ENCODE measurements at places on chromosomes 11 and 22.

- DNase-seq, result no peak
Observed at GRCh38 chr11:64351136-64351631, 7.8 kb upstream of the RPS6KA4 start.

- no peak for DNase-seq
Observed at GRCh38 chr11:116903090-116903489, 65.7 kb upstream of the APOA1 start.

- DNase-seq, result no peak
Observed at GRCh38 chr11:62974848-62975522, 9.8 kb downstream of the SLC22A6 start.

DNA sequence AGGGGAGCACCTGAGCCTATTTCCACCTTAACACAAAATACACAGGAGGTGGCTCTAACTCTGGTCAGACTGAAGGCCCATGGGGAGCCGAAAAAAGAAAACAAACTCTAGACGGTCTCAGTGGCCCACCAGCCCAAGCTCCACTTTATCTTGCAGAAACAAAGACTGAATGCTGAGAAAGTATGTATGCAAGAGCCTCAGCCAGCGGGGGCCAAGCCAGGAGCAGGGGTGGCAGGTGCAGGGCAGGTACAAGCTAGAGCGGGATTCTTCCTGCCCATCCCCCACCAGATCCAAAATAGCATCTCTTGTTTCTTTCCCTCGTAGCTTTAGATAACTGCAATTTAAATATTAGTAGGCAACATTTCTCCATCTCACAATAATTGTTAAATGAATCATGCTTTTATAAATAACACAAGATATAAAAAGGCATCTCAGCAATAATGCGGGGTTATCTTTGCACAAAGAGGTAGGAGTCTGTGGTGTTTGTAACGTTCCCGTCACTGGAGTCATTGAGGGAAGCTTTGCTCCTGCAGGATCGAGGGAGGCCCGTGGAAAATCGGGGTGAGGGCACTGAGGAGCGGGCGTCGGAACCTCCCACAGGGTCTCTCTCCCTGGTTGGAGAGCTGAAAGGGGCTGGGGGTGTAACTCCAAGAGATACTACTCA lies 418.0 kb downstream of the SHANK2 start:
- no peak for DNase-seq

GRCh38 chr22:44091021-44091721 lies 67.1 kb downstream of the PARVB start:
- no peak for DNase-seq

DNA sequence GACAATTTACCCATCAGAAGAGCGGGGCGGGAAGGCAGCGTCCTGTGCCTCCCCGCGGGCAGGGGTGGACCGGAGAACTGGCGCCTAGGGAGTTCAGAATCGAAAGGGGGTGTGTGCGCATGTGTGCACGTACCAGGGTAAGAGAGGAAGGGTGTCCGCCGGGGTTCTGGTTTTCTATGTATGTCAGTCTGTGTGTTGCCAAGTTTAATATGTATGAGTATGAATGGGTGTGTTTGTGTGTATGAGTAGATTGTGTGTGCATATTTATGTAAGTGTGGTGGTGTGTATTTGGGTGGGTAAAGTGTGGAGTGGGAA lies 2.0 kb downstream of the KCNC1 start:
- no peak for DNase-seq

DNA sequence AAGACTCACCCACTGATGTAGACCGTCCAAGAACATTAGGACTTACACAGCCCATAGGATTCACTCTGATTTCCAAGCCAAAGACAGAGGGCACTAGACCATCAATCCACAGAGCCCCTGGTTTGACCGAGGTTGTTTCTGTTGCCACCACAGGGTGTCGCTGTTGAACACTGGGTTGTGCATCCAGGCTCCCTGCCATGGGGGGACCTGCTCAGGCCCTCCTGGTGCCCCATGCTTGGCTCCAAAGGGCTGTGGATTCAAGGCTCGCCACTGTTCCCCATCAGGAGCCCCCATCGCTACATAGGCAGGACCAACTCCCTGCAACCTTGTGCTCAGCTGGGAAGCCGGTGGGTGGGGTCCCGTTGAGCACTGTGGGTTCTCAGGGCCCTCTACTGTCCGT lies 128.0 kb upstream of the ANO1 start:
- DNase-seq, result no peak

GRCh38 chr11:119181677-119182412 lies 3.4 kb upstream of the NHERF4 start:
- DNase-seq, result no peak

GRCh38 chr11:44371706-44372105 lies 61.8 kb upstream of the ALX4 start:
- no peak for DNase-seq

- no peak for DNase-seq
Observed at GRCh38 chr11:46127150-46127638, 5.9 kb upstream of the PHF21A start.

DNA sequence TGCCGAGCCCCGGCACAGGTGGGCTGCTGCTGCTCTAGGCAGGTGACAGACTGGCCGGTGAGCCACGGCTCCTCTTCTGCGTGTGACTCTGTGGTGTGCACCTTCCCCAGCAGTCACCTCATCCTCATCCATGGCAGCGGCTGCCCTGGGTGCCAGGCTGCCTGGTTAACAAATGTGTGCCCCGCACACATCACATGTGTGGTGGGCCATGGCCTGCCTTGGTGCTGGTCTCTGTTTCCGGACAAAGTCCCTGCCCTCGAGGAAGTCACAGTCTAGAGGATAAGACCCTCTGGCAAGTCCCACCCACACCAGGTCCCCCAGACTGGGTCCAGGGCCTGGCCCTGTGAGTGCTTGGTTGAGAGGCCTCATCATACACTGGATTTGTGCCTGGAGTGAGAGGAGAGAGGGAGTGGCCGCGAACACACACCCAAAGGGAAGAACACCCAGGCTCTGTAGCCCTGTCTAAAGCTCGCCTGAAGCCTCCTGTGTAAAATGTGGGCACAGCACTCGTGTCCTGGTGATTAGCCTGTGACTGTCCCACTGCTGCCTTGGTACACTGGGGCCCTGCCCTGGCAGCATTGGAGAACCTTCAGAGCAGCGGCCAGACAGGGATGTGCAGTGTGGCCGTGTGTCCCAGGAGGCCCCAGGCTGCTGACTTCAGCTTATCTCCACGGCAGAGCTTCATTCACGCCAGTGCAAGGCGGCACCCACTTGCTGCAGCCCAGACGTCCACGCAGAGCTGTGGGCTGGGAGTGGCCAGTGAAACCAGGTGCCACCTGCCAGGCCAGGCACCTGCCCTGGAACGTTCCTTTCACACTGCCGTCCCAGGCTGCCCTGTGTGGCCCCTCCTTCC lies 269.9 kb downstream of the TBC1D22A start:
- DNase-seq, result no peak

DNA sequence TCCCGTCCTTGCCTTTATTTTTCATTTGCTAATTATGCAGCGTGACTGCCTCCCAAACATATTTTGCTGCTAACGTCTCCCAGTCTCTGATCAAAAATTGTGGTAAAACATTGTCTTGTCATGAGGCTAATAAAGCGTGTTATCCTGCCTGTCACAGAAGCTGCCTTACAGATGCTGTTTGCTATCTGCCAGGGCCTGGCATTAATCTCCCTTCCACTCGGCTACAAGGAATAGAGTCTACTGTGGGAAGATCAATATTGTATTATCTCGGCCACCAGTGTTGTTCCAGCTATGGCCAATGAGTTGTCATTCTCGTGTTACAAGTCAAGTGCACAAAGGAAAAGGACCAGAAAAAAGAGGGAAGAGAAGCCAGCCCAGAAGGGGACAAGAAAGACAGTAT lies 100.3 kb downstream of the SEZ6L start:
- no peak for DNase-seq

GRCh38 chr22:27435844-27436576 lies 365.5 kb downstream of the MN1 start:
- DNase-seq, result no peak

- DNase-seq, result no peak
Observed at GRCh38 chr11:56410801-56411200, 1.7 kb upstream of the OR5AL1 start.

DNA sequence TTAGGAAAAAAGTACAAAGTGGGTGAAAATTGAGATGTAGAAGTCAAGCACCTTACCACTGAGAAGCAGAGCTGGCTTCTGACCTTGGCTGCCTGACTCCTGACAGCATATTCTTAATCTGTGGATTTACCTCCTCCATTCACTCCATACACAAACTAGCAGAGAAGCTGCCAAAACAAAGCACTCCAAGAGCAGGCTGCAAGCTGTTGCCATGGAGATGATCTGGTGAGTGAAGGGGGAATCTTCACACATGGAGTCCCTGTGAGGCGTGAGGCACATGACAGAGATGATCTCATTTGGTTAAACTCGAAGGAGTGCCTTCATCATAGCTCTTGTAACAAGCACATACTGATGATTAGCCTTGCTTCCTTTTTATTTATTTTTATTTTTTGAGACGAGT lies 16.1 kb downstream of the COMMD9 start:
- DNase-seq, result no peak

GRCh38 chr11:62747475-62748160 lies 6.3 kb downstream of the ZBTB3 start:
- no peak for DNase-seq

- no peak for DNase-seq
Observed at GRCh38 chr11:468493-468892, 18.4 kb downstream of the PTDSS2 start.

DNA sequence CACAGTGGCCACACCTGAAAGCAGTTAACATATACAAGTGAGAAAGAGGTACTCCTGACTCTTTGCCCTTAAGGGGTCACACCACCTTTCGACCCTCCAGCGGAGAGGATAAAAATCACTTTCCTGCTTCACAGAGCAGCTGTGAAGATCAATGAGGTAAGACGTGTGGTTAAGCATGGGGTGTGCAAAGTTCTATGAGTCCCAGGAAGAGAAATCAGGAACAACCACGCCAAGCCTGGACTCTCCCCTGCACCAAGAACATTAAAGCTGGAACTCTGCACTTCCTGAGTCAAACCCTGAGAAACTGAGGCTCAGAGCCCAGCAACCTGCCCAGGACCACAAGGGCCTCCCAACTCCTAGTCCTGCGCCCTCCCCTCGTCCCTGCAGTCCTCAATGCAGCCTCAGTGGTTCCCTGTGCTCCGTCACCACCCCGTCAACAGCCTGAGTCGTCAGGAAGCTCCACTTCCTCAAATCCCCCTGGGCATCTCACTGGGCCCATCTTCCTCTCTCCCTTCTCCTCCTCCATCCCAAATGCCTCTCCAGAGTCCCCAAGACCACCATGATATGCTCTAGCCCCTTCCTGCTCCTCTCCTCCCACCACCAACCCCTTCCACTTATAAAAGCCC lies 17.7 kb downstream of the TNKS1BP1 start:
- no peak for DNase-seq

GRCh38 chr11:63843041-63843440 lies 4.1 kb downstream of the MARK2 start:
- DNase-seq, result no peak

GRCh38 chr11:27861706-27862430 lies 161.6 kb upstream of the BDNF start:
- DNase-seq, result no peak

DNA sequence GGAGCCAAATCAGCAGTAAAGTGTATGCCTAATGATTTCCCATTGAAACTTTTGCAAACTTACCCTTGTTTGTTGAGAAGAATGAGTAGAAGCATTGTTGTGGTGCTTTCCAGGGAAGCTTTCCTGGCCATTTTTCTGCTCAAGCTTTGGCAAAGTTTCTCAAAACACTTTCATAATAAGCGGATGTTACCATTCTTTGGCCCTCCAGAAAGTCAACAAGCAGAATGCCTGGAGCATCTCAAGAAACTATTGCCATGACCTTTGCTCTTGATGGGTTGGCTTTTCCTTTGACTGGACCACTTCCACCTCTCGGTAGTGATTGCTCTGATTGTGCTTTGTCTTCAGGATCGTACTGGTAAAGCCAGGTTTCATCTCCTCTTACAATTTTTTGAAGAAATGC lies 10.7 kb downstream of the PIWIL4 start:
- no peak for DNase-seq

GRCh38 chr22:49966041-49966773 lies 5.6 kb downstream of the PIM3 start:
- no peak for DNase-seq

DNA sequence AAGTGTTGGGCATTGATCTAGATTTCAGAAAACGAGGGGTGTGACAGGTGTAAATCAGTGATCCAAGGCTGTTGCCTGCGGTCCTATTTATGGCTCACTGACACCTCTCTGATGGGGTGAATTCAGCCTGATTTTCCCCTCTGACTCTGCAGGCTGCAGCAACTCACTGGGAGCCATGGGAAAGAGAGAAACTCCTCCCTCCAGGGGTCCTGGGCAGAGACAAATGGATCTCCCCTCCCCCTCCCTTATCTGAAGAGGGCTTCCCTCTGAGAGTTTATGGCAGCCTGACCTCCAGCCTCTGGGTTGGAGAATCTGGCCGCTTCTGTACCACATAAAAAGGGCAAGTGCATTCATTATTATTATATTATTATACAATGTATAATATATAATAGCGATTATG lies 1.8 kb upstream of the PKNOX2 start:
- DNase-seq, result no peak

GRCh38 chr11:20388096-20389055 lies 860 bp downstream of the PRMT3 start:
- no peak for DNase-seq

DNA sequence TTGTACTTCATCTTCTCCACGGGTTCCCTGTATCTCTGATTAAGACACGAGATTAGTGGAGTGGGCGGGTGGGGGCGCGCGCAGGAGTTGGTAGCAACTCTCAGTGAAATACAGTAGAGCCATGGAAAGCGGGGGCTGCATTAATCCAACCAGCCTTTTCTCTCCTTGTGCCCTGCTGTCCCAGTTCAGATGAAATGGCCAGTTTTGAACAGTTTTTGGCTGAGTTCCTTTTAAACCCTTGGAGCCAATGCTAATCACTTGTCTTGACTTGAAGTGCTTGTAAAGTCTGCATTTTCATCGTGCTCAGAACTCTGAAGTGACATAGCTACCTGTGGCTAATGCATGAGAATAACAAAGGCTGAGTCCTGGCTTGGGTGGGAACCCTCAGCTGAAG lies 734 bp upstream of the TMEM123 start:
- no peak for DNase-seq

DNA sequence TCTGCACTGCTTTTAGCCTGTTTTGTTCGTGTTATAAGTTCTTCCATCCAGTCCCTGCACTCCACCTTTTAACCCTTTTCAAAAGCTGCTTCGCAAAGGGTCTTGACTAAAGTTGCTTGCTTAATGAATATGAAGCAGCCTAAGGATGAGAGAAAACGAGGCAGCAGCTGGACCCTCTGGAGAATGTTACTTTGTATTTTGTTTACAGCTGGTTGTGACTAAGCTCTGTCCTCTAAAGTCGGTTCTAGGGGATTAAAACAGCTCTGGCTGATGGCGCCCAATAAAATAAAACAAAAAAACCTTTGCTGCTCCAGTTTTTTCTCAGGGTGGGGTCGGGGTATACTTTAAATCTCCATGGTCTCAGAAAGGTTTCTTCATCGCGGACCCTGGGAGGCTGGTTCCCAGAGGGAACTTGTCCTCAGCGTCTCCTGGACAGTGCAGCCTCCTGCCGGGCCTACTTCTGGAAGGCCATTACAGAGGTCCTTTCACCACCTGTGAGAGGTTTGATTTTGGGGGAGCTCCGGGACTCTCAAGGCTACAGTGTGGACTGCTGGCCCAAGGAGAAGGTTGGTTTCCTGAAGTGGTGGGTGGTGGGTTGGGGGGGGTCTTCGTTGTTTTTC lies 836 bp upstream of the RBM4 start:
- no peak for DNase-seq

Measured in GOT3 (cell line).